ENCODE measurements at places on chromosomes 6 and 20.

GRCh38 chr20:14299831-14300230 is 37.6 kb downstream of the FLRT3 start:
- DNase-seq: no peak

DNA sequence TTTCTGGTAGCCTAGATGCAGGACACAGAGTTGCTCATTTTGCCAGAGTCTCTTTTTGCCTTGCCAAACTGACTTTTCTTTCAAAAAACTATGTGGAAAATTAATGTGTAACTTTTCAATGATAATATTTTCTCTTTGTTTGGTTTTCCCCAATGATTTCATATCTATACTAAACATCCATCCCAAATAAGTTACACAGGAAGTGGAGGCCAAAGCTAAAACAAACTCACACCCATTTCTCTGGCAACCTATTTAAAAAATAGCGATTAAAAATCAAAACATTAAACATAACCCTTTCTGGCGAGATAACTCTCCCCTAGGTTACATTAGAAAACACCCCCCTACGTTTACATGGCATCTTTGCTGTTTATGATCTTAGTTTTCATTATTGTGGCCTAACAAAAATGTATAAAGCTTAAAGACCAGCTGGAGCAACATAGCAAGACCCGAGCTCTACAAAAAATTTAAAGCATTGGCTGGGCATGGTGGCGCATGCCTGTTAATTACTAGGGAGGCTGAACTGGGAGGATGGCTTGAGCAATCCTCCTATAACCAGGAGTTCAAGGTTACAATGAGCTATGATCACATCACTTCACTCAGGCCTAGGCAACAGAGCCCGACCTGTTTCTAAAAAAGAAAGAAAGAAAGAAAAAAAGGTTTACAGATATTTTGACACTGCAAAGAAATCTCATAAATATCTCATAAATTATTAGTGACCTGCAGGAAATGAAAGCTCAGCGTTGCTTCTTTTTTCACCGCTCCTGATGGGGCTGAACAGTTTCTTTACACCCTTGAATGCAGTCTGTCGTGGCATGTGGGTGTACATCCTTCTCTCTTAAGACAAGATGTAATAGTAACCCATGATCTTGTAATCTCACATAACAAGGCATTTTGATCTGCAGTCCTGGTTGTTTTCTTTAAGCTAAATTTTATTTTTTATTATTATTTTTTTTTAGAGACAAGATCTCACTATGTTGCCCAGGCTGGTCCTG is 32.8 kb upstream of the CEP85L start:
- DNase-seq: no peak

DNA sequence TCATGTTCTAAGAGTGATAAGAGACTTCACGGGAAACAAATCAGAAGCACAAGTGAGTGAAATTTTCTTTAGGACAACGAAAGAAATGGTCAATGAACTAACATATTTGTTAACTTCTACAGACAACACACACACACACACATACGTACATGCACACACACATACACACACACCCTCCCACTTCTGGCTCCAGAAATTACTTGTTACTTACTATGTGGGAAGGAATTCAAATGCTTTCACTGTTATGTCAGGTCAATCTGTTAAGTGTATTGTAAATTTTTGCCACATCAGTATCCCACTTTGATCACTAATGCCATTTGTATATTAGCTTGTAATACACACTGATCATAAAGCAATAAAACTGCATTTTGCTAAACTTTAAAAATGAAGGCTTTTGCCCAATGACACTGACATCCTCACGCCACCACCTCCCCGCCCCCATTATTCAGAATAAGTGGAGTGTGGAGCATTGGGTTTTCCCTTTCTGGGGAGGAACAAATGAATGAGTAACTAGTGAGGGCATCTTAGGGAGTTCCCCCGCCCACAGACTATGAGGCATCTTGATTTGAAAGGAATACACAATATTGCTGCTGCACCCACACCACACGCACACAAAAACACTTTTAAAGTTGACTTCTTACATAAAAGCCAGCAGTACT is 76.2 kb downstream of the ATXN1 start:
- peak; percentile 78 for DNase-seq

GRCh38 chr6:13917141-13917540 is 7.6 kb upstream of the RNF182 start:
- no peak for DNase-seq

DNA sequence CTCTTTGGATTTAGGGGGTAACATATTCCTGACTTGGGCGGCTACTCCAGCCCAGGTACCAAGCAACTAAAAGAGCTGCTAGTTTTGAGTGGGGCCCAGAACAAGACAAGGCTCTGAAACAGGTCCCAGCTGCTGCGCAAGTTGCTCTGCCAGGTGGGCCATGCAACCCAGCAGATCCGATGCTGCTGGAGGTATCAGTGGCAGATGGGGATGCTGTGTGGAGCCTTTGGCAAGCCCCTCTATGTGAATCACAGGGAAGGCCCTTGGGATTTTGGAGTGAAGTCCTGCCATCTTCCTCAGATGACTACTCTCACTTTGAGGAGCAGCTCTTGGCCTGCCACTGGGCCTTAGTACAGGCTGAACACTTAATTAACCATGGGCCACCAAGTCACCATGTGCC is 43.7 kb upstream of the VSX1 start:
- DNase-seq: no peak

DNA sequence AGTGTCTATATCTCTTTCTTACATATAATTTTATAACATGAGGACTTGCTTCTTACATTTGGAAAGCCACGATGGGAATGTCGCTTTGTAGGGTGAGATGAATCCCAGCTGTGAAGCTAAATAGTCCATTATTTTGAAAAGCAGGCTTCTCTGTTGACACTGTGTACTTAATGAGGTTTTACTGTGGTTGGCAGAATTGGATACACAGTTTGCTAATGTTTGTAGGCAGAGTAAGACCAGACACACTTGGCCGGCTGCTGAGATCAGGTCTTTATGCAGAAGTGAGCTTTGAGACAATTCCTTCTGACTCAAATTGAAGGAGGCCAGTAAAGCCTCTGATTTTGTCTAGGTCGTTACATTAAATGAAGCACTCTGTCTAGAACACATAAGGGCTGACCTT is 93.0 kb downstream of the NDUFAF5 start:
- no peak for DNase-seq

DNA sequence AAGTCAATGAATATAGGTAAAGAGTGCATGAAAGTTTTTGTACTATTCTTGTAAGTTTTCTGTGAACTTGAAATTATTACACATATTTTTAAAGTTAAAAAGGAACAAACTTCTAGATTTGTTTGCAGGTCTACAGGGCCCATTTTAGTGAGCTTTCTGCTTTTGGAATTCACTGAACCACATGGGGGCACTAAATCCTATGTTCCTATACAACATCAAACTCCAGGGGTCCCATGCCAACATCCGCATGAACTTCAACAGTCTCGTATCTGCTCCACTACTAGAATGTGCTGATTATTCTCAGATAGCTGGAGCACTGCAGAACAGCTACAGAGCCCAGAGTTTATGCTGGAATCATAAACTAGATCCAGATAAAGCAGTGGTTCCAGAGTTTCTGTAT is 347.9 kb upstream of the SPTLC3 start:
- DNase-seq: no peak

DNA sequence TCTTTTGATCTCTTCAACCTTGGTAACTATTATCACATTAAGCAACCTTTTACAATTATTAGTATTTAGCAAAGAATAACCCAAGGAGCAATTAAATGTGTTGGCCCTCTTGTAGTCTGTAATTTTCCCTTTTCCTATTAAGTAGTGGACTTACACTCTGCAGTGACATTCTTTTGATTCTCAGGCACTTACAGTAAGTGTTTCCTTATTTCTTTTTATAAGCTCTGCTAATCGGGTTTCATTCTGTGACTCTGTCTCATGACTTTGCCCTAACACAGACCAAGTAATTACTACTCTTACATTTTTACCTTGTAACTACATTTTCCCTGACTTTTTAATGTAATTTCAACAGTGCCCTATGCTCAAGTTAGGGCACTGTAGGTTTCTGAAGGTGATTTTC is 104.0 kb upstream of the EPHA7 start:
- DNase-seq: no peak

DNA sequence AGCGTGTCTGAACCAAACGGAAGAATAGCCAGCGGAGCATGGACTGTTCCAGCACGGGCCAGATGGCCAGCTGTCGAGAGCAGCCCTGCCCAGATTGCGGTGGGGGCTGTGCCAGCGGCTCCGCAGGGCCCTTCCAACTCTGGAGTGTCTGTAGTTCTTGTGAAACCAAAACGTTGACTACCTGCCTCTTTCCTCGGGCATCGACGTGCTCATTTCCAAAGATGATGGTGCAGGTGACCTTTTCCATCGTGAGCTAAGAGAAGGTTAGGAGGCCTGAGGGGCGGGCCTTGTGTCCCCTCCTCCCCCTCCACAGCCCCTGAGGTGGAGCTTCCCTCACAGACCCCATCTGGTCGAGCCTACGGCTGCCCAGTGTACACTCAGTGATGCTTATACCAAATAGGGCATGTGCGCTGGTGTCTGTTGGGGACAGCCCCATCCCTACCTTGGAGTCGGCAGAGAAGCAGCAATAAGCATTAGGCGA is 12.9 kb upstream of the C20orf144 start:
- DNase-seq: no peak

DNA sequence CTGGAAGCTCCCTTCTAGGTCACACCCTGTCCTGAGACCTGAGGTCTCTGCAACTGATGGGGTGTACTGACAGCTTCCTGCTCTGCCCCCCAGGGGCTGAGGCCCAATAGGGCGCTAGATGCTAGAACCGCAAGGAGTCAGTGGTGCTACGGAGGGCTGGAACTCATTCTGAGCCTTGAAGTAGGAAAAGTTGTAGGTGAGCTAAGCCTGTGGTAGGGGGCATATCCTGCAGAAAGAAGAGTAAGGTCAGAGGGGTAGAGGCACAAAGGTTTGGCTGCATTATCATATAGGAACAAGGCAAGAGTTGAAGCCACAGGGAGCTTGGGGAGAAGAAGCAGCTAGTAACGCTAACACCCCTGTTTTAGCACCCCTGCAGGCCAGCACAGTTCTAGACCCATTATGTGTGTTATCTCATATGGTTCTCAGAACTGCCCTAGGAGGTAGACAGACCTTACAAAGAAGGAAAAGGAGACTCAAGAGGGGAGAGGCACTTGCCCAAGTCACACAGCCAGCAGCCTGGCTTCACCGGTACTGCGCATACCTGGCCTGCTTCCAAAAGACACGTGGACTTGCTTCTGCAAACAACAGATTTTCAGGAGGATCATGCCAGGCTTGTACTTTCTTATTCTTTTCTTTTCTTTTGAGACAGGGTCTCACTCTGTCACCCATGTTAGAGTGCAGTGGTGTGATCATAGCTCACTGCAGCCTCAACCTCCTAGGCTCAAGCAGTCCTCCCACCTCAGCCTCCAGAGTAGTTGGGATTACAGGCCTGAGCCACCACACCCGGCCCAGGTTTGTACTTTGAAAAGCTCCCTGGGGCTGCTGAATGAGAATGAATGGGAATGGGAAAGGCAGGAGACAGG is 156.1 kb downstream of the MRPL14 start:
- DNase-seq: no peak

- DNase-seq: no peak
Observed at GRCh38 chr20:7505835-7506221, 434.4 kb downstream of the HAO1 start.

DNA sequence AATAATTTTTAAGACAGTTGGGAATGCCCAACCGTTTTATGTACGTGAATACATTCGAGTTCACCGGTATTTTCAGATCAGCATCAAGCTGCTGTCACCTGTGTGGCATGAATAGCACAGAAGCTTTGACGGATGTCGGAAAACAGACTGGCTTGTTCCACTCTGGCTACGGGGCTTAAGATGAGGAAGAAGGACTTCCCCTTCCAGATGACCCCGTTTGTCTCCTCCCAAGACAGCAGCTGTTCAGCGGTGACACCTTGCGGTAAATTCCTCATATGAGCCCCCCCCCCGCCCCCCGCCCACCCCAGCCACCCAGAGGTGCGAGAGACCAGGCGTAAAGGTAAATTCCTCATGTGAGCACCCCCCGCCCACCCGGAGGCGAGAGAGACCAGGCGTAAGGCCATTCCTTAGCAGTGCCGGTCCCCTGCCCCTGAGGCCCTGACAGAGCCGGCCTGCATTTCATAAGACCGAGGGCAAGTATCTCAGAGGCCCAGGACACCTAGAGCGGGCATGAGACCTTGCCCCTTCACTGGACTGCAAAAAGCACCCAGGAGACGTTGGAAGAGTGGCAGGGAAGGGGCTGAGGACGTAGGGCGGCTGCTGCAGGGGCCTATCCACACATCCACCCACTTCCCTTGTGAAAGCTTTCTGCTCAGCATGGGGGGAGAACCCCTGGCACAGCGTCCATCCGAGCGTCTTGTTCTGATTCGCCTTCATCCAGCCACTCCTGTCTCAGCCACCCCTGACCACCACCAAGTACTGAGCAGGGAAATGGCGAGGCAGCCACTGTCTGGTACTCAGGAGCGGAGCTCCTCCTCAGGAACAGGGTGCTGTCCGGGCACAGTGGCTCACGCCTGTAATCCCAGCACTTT is 7.3 kb upstream of the PCMTD2 start:
- DNase-seq: no peak

GRCh38 chr6:43807228-43808061 is 37.4 kb downstream of the VEGFA start:
- DNase-seq: no peak

DNA sequence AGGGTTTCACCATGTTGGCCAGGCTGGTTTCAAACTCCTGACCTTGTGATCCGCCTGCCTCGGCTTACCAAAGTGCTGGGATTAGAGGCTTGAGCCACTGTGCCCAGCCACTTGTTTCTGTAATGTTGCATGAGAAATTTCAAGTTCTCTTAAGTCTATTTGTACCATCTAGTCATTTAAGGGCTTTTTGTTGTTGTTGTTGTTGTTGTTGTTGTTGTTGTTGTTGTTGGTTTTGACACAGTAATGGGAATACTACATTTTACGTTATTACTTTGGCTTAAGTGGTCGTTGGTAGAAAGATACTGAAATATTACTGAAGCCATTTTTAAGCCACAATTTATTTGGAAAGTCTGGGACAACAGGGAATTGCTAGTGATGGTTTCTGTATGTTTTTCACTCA is 52.0 kb downstream of the CSE1L start:
- DNase-seq: no peak

- no peak for DNase-seq
Observed at GRCh38 chr6:19837511-19838441, 606 bp downstream of the ID4 start.

DNA sequence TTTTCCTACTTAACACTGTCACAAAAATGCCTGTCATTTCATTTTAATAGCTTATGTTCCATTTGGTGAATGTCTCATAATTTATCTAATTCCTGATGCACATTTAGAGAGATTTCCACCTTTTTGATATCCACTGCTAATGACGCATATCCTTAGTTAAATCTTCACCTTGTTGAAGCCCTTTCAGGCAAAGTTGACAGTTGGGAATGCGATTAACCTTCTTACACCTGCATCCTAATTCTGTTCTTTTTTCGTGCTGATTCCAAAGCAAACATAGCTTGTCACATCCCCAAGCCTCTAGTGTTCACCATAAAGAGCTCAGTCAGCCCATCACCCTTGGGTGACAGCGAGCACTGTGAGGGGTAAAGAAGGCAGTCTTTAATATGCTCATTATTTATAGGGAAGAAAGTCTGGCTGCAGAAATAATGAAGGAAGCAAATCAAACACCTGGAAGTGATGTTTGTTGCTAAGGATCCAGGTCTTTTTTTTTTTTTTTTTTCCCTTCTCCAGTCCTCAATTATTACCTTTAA is 205.6 kb downstream of the DTNBP1 start:
- DNase-seq: no peak

- no peak for DNase-seq
Observed at GRCh38 chr6:83517500-83517899, 5.2 kb downstream of the PRSS35 start.

GRCh38 chr6:113971741-113972140 is 793 bp upstream of the HDAC2 start:
- no peak for DNase-seq

GRCh38 chr6:167817729-167818128 is 9.0 kb upstream of the AFDN start:
- no peak for DNase-seq
